AG08395 (cell line): ENCODE measurements at places on chromosomes 11 and 22.

- no peak for DNase-seq
These were observed 16.3 kb downstream of the MYO7A start for GRCh38 chr11:77144196-77144856.

DNA sequence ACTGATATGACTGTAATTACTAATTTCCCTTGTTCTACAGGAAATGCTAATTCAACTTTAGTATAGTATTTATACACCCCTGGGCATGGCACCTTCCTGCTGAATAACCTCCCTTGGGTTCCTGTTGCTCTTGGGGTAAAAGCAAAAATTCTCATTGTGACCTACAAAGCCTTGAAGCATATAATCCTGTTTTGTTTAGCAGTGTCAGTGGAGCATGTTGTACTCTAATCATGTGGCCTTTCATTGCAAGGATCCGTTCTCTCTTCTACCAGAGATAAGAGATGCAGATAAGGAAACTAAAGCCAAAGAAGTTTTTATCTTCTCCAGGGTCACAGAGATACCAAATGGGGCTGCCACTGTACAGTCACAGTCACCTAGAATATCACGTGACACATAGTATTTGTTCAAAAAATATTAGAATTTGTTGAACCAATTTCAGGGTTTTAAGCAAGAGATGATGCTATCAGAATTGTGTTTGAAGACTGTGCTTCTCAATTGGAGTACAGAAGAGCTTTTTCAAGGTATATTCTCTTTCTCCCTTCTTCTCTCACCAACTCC is 25.1 kb downstream of the CSRP3 start:
- DNase-seq = no peak

GRCh38 chr11:26721948-26722475 is at the start of gene SLC5A12:
Gene SLC5A12 (minus strand): TSS chr11:26722060. CDS start chr11:26721714, 346 bp downstream.
- DNase-seq = no peak

- no peak for DNase-seq
These were observed 27.9 kb downstream of the PRMT3 start for GRCh38 chr11:20415432-20415831.

GRCh38 chr11:43632181-43632580 is 48.4 kb upstream of the HSD17B12 start:
- no peak for DNase-seq

- no peak for DNase-seq
These were observed 36.2 kb downstream of the SBF1 start for GRCh38 chr22:50438305-50439275.

- DNase-seq = no peak
These were observed at the start of gene SHANK2 for GRCh38 chr11:71252269-71252769. Gene SHANK2 (minus strand): TSS chr11:71252577. CDS start chr11:71147326, 105,251 bp downstream.
